ENCODE measurements at places on chromosomes 3 and 15.

DNA sequence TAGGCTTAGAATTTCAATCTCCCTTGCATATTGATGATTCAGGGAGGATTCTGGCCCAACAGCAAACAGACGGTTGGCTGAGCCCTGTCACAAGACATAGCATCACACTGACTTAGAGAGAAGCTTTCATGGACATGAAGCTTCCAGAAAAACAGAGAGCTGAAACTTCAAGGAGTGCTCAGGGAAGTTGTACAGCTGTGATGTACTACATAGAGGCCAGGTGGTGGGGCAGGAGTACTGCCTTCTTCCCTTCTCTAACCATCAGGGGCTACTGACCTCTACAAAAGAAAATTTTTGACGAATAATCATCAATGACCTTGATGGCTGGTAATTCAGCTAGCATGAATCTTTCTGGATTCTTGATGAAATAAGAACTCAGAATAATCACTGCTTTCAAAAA lies 378.5 kb downstream of the ERC2 start:
- DNase-seq: no peak

- no peak for DNase-seq
Measured at GRCh38 chr3:77420336-77420735, 380.4 kb downstream of the ROBO2 start.

DNA sequence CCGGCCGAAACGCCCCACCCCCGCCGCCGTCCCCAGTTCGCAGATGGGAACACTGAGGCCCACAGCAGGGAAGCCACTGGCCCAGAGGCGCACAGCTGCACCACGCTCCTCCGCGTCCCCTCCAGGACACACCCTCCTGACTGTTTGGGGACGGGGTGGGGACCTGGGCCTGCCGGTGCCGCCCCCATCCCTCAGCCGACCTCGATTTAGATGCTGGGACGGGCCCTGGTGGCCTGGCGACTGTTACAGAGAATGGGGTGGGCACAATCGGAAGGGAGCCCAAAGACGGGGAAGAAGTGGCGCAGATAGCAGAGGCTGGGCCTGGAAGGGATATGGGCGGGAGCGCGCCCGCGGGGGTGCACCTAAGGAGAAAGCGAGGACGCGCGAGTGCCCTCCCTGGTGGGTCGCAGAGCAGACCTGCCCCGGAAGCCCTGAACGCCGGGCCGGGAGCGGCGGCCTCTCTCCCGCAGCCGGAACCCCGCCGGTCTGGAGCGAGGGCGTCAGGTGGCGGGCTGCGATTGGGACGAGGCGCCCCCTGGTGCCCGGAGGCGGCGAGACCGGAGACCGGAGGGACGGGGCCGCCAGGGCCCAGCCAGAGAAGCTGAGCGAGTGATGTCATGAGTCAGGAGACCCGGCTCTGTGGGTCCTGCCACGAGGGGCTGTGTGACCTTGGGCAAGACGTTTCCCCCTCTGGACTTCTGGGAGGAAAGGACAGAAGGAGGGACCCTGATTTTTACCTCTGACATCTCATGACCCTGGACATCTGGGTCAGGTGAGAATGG lies 78.4 kb downstream of the IQSEC1 start:
- DNase-seq: peak; percentile 94

- DNase-seq: no peak
Measured at GRCh38 chr15:86961669-86962068, 882.0 kb downstream of the AGBL1 start.

DNA sequence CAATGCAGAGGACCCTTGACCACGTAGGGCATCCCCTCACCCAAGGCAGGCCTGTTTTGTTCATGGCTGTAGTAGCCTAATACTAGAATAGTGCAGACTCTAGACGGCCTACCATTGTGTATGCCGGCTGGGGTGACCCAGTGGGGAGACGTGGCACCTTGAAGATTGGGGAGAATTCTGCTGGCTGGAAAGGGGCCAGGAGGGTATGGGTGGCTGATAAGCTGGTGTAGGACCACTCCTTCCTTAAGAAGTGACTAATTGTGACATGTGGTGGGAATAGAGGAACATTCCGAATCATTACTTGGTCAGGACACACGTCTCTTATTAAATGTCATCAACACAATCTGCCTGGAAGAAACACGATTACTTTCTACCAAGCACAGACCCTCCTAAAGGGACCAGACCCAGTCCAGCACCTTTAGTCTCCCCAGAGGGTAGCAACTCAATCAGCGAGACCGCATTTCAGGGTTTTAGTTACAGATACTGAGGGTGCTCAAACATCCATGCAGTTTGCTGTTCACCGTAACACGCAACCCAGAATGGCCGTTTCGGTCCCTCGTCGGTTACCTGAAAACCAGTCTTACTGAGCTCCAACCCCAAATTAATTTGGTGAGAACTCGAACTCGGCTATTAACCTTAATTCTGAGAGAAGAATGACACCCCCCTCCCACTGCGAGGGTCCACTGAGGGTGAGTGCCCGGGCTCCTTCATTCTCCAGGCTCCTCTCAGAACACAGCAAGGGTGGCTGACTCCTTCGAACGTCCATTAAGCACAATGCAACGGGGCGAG lies 1.6 kb upstream of the KLF13 start:
- DNase-seq: no peak

DNA sequence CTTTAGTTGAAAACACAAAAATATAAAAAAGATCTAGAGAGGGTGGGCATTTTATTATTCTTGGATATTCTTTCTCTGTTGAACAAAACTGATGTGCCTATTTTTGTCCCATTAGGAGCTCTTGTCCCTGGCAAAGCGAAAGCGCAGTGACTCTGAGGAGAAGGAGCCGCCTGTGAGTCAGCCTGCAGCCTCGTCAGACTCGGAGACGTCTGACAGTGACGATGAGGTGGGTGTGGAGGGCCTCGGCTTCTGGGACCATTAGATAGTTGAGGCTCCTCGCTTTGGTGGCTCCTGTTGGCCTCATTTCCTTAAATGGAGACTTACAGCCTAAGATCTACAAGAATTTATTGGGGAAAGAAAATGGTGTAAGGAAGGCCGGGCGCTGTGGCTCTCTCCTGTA lies 21.3 kb downstream of the RTF1 start:
- no peak for DNase-seq

DNA sequence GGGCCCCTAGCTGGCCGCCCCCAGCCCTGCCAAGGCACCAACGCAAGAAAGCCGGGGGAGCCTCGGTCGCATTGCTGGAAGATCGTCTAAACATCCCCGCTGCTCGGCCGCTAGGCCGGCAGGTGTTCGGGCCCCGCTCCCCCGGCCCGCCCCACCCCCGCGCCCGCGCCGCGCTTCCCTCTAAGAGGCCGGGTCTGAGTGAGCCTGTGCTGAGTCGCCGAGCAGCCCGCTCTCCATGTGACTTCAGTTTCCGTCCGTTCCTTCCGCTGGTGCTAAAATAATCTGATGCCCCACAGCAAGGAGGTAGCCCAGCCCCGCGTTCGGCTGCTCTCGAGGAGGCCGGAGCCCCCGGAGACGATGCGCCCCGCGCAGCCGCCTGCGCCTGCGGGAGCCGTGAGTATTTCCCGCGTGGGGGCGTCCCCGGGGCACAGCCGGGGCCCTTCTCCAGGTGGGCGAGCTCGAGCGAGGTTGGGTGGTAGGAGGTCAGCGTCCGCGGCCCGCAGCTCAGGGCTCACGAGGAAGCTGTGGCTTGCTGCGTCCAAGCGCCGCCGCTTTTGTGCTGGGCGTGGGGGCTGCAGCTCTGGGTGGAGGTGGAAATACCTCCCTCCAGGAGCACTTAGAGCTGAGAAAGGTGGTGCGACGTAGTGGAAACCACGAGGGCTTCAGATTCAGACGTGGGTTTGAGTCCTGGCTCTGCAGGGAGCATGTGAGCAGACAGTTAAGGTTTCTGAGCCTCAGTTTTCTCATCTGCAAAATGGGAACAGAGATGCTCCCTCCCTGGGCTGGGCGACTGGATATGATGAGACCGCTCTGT lies at the start of gene NRROS:
Gene NRROS, plus strand, starts transcription at position 212 of the 814 bp plus-strand sequence. CDS start 14,846 bp downstream, outside the sequence.
- DNase-seq: peak; percentile 74

All from GM19239 (cell line).